ENCODE measurements at places on chromosomes 3 and 15. TPM values are rescaled to one million over a fixed set of nuclear protein-coding genes. Genes with fewer than 3 reads are reported as not detected.

Gene ETV5
- 33.7 TPM for polyA plus RNA-seq

Gene ASTE1
- 8.5 TPM for polyA plus RNA-seq

Gene ELL3
- 2.3 TPM for polyA plus RNA-seq

Gene CSTA
- polyA plus RNA-seq: 1.0 TPM

Gene ANKUB1
- not detected for polyA plus RNA-seq

Gene RAB6B
- polyA plus RNA-seq: 2.3 TPM

Gene FOXL2
- polyA plus RNA-seq: 0.07 TPM

Gene P2RY14
- not detected for polyA plus RNA-seq

Gene CAV3
- not detected for polyA plus RNA-seq

Gene C2CD4A
- not detected for polyA plus RNA-seq

DNA sequence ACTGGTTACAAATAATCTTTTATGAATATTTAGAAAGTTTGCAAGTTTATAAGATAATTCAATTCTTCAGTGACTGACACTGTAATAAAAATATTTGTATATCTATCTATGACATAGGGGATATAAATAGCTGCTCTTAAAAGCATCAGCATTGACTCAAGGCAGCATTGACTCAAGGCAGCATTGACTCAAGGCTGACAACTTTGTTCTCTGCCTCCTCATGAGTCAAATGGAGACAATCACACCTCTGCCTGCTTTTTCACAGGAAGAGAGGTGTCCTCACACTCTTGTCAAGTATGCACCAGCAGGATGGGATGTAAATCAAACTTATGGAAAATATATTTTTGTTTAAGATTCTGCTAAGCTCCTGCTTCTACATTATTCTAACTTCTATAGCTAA lies 1173.1 kb downstream of the NSUN3 start:
- DNase-seq: no peak

- no peak for DNase-seq
These were observed 159.4 kb downstream of the KLF13 start for GRCh38 chr15:31485911-31486461.

- no peak for DNase-seq
These were observed 28.2 kb downstream of the POC1A start for GRCh38 chr3:52126036-52126435.

DNA sequence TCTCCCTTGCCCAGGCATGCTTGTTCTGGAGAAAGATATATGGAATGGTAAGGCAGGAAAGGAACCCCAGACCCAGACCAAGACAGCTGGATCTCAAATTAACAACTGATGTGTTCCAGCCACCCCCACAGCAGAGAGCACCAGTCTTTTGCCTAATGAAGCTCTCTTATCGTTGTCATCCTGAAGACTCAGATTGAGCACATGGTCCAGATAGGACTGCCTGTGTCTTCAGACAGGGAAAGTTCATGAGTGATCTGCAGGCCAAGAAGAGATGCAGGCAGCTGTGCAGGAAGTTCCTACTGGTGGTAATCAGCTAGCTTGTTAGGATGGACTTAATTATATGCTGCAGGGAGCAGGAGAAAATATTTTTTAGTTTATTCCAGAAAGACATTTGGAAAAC lies 53.3 kb downstream of the PPP2R3A start:
- DNase-seq: no peak

DNA sequence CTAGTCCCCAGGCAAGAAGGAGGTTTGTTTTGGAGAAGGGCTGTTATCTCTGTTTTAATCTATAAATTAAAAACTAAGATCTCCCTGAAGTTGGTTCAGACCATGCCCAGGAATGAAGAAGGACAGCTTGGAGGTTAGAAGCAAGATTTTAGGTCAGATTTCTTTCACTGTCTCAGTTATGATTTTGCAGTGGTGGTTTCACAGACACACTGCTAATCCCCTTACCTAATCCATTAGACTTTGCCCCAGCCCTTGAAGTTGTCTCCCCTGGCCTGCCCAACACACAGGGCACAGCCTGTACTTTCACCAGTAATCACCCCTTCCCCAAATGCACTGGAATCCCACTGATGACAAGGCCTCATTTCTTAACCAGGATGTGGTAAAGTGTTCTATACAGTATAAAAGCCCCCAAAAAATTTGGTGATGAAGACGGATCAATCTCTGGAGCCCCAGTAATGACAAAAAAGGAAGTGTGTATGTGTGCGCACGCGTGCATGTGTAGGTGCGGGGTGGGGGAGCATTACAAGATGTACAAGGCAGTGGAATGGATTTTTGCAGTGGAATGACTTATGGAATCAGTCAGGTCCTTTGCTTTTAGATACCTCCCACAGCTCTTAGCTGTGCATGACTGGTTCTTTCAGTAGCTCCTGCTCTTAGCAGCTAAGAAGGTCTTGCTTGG lies 73.1 kb upstream of the TERB2 start:
- no peak for DNase-seq

DNA sequence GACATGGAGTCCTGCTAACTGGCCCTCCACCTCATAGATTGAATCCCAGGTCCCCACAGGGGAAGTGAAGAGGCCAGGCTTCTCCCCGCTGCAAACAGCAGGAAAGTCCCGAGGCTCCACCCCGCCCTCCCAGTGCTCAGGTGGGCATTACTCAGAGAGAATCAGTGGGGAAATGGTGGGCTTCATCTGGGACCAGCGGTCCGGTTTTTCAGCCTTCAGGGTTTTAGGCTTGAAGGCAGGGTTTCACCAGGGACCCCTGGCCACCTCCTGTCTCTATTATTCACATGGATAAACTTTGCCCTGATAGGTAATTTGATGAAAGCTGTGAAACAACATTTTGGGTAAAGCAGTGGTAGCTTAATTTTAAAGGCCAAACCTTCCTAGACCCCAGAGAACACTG lies 31.3 kb downstream of the MKRN3 start:
- no peak for DNase-seq

GRCh38 chr3:39065197-39065596 lies 13.4 kb downstream of the WDR48 start:
- no peak for DNase-seq

DNA sequence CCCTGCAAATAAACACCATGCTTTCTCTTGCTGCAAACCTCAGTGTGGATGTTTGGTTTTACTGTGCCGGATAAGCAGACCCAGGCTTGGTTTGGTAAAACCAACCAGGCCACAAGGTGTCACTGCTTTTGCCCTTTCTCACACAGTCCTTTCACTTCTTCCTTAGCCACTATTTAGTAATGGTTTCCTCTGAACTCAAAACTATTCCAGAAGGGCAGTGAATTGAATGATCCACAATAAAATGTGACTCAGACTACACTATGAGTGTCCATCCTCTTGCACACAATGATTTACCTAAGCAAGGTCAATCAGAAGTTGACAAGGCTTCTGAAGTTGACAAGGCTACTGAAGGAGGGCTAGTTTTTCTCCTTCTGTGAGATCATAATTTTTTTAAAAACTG lies 552.4 kb upstream of the CCDC54 start:
- peak; percentile 8 for DNase-seq

DNA sequence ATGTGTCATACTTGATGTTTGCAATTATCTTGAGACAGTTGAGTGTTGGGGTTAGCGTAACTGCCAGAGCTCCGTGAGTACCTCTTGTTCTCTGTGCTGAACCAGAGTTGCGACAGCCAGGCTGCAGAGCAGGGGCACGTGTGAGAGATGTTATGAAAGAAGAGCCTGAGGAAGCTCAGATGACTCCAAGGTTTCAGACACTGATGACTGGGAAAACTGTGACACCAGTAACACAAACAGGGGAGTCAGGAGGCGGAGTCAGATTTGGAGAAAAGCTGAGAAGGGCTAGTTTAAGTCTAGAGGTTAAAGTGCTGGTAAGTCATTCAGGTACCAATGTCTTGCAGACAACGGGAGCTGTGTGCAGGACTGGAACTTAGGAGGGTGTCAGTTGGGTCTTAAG lies 45.0 kb downstream of the BLM start:
- no peak for DNase-seq

DNA sequence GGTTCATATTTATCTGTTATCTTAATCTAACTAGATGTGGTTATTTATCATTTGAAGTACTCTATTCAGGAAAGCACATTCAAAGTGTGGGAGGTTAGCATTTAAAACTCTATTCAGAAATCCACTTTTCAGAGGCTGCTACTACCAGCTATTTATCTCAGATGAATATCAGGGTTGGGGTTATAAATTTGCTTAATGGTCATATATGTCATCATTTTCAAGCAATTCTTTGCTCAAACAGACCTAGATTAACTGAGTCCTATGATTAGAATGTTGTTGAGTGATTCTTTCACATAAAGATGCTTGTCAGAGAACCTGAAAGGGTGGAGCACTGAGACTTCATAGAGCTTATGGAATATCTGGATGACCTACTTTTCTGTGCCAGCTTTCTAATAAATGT lies 436.9 kb upstream of the TGFBR2 start:
- no peak for DNase-seq

DNA sequence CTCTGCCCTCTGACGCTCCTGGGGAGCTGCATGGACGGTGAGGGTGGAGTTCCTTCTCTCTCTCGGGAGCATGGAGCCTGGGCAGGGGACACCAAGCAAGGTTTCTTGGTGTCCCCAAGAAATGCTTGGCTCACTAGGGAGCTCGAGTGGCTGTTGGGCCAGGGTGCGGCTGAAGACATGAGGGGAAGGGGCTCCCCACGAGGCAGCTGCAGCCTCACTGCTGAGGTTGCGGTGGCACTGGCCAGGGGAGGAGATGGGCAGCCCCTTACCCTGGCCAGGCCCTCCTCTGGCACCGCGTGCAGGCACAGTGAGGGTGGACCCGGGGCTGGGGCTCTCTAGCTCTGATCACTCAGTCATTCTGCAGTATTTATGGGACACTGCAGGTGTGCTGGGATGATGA lies 43.5 kb upstream of the SLC41A3 start:
- DNase-seq: no peak

DNA sequence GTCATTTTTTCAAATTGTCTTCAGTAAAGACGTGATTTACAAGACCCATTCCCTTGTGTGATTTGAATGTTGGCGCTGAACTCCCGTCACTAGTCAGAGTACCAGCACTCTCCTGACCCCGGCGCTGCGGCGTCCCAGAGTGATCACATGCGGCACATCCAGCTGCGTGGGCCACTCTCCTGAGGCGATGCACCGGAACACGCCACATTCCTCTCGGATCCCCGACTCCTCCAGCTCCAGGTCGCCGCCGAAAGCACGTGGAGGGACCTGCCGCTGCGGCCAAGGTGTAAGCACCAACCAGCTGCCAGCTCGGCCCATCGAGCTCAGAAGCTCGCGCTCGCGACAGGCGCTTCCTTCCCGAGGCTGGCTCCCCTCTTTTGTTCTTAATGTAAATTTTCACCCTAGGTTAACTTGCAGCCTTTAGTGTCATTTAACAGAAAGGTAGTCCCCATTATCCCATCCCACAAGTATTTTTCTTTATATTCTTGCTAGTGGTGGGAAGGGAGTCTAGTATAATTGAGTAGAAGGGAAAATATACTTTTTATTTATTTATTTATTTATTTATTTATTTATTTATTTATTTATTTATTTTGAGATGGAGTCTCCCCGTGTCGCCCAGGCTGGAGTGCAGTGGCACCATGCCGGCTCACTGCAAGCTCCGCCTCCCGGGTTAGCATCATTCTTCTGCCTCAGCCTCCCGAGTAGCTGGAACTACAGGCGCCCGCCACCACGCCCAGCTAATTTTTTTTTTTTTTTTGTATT lies 61.7 kb upstream of the VGLL3 start:
- no peak for DNase-seq

GRCh38 chr3:96106701-96107100 lies 707.7 kb upstream of the EPHA6 start:
- DNase-seq: no peak

- no peak for DNase-seq
These were observed 2.6 kb upstream of the MRPL3 start for GRCh38 chr3:131505421-131505820.

GRCh38 chr15:43146184-43146583 lies 12.8 kb downstream of the TMEM62 start:
- no peak for DNase-seq

DNA sequence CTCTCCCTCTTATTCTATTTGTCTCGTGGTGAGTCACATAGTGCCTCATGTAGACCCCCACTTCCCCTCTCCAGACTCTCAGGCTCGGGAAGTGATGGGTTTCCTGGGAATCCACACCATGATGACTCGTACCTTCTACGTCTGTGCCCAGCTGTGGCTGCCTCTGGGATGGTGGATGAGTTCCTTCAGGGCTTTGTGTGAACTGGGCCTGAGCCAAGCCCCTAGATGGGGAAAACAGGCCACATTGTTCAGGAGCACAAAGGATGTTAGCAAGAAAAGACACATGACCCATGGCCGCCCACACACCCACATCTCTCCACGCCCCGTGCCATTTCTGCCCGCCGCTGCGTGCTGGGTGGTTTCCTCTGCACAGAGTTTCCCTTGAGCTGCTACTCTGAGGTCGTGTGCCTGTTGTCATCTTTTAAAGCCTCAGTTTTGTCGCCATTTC lies 10.5 kb downstream of the ISG20 start:
- DNase-seq: peak; percentile 95

GRCh38 chr15:50906954-50907600 lies 1.4 kb upstream of the AP4E1 start:
- DNase-seq: no peak

DNA sequence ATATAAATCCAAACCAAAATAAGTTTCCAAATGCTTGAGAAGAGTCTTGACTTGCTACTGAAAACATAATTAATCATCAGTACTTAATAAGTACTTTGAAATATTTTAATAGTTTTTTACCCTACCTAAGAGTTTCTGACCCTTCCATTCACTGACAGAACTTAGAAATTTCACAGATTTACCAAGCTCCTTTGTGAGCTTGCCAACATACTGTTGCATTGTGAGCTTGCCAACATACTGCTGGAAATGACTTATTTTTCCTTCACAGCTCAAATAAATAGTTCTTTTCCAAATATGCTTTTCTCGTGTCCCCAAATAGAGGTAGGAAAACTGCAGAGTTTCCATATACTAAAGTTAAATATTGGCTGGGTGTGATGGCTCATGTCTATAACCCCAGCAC lies 9.6 kb upstream of the AADAC start:
- DNase-seq: no peak

DNA sequence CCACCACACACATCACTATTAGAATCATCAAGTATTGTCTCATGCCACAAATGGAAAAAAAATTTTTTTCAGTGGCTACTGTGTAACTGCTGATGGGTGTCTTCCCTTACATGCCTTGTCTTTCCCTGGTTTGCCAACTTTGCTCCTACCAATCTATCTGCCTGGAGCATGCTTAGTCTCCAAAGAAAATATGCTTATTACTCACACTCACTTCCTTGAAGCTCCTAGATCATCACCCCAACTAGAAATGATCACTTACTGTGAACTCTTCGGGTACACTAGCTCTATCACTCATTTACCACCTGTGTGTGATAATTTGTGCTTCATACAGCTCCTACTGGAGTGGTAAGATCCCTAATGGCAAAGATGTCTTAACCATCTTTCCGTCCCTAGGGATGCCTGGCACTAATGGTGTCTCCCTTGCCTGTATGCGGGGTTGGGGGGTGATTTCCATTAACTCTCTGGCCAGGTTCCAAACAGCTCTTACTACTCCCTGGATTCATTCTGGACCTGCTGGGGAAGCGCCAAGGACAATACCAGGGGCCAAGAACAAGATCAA lies 799 bp downstream of the VPS33B start:
- DNase-seq: no peak
